ENCODE measurements at places on chromosomes 5 and 9.

DNA sequence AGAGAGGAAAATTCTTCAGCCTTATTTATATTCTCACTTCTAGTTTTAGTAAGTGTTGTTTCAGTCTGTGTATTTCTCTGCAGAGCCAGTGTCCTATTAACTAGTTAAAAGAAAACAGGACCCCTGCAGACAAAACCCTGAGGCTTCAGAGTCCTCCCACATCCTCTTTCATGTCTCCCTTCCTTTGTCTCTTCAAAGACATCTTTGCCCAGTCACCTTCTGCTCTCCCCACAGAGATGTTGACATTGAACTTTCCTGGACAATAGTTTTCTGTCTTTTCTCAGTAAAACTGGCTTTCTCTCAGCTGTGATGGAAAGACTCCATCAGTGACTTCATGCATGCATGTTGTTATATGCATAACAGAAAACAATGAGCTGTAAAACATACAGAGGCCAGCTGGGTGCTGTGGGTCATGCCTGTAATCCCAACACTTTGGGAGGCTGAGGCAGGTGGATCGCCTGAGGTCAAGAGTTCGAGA is 20.2 kb downstream of the GRAMD2B start:
- DNase-seq: no peak

DNA sequence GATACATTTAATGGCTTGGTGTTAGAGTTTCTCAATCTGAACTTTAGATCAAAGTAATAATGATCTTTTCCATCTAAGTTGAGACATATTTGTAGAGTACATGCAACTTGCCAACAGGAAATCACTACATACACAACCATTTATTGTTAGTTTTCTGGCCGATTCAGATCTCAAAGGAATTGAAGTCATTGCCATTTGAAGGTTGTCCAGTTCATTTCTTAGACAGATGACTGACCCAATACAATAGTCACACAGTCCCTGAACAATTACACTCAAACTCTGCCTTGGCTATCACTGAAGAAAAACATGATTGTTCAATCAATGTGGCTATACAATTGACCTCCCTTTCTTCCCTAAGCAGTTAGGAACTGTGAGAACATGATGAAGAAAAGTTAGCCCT is 753.2 kb upstream of the RIOK2 start:
- no peak for DNase-seq

DNA sequence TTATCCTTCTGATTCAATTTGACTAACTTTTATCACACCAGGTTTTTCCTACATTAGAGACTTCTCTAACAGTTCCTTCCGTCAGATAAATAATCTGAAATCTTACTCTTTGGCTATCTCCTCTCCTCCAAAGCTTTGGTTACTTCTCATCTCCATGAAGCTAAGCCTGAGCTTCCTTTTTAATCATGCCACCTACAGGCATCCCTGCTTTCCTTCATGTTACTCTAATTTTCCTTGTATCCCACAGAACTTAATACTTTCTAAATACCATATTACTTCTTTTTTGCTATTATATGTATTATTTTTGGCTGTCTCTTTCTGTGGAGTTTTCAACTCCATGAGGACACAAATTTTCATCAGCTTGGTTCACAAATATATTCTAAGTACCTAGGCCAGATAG is 49.7 kb downstream of the C9 start:
- no peak for DNase-seq

GRCh38 chr5:35415309-35415708 is 185.0 kb upstream of the PRLR start:
- DNase-seq: no peak

GRCh38 chr5:154473581-154474283 is 4.3 kb downstream of the HAND1 start:
- DNase-seq: no peak

DNA sequence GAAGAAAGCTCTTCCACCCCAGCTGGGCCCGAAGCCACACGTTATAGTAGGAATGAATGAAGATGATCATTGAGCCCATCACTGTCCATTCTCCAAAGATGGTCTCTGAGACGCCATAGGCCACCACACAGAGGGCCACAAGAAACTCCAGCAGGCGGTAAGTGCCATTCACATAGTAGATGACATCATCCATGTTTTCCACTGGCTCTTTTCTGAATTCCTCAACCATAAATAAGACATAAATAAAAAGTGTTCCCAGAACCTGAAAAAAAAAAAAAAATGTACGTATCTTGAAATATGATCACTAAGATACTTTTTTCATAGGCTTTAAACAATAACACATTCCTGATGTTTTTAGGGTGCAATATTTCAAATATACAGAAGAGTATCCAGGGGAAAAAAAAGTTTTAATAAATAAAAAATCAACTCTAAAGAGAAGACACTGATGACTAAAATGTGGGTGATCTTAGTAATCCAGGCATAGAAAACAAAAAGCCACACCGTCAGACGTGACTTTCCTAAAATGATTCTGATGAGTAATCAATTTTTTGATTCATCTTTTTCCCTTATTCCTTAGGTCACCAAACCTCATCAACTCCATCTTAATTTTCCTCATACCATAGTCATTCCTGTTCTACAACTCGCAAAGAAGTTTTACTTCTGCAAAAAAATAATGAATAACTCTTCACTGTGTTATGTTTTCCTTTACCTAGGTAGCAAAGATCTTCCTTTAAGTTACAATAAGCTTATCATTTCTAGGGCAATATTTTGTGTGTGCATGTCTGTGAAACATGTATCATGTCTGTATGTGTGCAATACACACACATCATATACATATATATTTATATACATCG is 47.8 kb downstream of the RNF145 start:
- DNase-seq: no peak

- no peak for DNase-seq
These were observed 14.2 kb downstream of the RABL6 start for GRCh38 chr9:136821826-136822544.

DNA sequence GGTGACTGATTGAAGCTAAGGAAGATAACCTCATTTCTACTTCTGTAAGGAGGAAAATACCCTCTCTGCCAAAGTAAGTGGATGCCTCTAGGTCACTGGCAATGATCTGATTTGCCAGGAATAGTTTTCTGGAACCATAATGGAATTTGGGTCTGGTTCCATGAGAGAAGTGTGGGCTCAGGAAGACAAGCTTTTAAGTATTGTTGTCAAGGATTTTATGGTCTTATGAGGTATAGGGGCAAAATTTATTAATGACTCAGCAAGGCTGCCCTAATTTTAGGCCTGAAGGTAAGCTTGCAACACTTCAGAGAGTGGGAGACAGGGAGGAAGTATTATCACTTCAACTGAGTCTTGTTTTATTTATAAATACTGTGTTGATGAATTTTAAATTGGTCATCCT is 322.6 kb upstream of the ACTBL2 start:
- DNase-seq: no peak

DNA sequence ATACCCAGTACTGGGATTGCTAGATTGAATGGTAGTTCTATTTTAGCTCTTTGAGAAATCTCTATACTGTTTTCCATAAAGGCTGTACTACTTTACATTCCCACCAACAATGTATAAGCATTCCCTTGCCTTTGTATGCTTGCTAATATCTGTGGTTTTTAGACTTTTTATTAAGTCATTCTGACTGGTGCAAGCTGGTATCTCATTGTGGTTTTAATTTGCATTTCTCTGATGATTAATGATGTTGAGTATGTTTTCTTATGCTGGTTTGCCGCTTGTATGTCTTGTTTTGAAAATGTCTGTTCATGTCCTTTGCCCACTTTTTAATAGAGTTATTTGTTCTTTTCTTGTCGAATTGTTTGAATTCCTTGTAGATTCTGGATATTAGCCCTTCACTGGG is 512.7 kb upstream of the PAPPA start:
- no peak for DNase-seq

- no peak for DNase-seq
These were observed 116.0 kb downstream of the KCNN2 start for GRCh38 chr5:114477816-114478334.

DNA sequence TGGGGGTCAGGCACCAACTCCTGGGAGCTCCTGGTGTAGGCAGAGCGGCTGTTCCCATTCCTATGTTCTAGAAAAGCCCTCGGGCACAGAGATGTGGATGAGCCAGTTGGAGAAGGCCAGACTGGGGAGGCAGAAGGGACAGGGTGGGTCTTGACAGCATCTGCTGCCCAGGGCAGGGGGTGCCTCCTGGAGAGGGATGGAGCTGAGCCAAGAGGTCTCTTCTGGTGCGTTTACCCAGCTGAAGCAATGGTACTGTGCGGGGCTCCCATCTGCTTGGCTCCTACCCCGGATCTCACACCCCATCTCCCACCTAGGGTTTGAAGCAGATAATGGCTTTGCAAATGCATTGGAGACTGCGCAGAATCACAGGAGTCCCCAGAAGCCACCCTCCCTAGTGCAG is 41.3 kb downstream of the SHB start:
- no peak for DNase-seq

GRCh38 chr5:62343428-62343827 is 37.4 kb downstream of the KIF2A start:
- DNase-seq: no peak

Data from NCI-H774 (cell line).